ENCODE measurements at places on chromosomes 13 and 19. TPM values are rescaled to one million over a fixed set of nuclear protein-coding genes. Genes with fewer than 3 reads are reported as not detected.

The N4BP2L1 gene
- total RNA-seq, result 3.7 TPM

The ZNF761 gene
- 7.0 TPM for total RNA-seq

The RFPL4A gene
- total RNA-seq, result not detected

The MAP4K1 gene
- 1.4 TPM for total RNA-seq

The LILRB1 gene
- not detected for total RNA-seq

The KLHL1 gene
- total RNA-seq, result not detected

The INSR gene
- 30.9 TPM for total RNA-seq

The NXNL1 gene
- total RNA-seq, result not detected

The CBY2 gene
- total RNA-seq, result not detected

The TUBA3C gene
- total RNA-seq, result not detected

The ZDHHC20 gene
- total RNA-seq, result 57.0 TPM

The CEACAM8 gene
- total RNA-seq, result not detected

The PRKCSH gene
- 309 TPM for total RNA-seq

The FLT3LG gene
- 3.4 TPM for total RNA-seq

The LRRC25 gene
- total RNA-seq, result not detected

The PCDH17 gene
- total RNA-seq, result 0.34 TPM

The ZNF497 gene
- total RNA-seq, result 0.65 TPM

The PRSS57 gene
- total RNA-seq, result not detected

The KLK10 gene
- not detected for total RNA-seq

The PPM1N gene
- total RNA-seq, result not detected

The ADGRE1 gene
- total RNA-seq, result not detected

The SPTBN4 gene
- total RNA-seq, result 2.3 TPM

The MCEMP1 gene
- not detected for total RNA-seq

The DPP9 gene
- total RNA-seq, result 41.5 TPM

The PLIN5 gene
- not detected for total RNA-seq

The MRPL4 gene
- 46.1 TPM for total RNA-seq

The ZNF418 gene
- 6.7 TPM for total RNA-seq

The ZNF793 gene
- total RNA-seq, result 7.9 TPM

The OR7D2 gene
- 0.33 TPM for total RNA-seq

The ZNF136 gene
- 6.9 TPM for total RNA-seq

The STRN4 gene
- total RNA-seq, result 77.3 TPM

The ZNF682 gene
- 4.5 TPM for total RNA-seq

The ITGBL1 gene
- 391 TPM for total RNA-seq

The LRFN3 gene
- total RNA-seq, result 23.3 TPM

The ETHE1 gene
- total RNA-seq, result 31.5 TPM

The ASPDH gene
- not detected for total RNA-seq

The CD177 gene
- total RNA-seq, result not detected

The ZNF844 gene
- total RNA-seq, result 7.1 TPM

The NLRP11 gene
- not detected for total RNA-seq

The INAFM1 gene
- total RNA-seq, result 31.1 TPM

The FCHO1 gene
- 0.49 TPM for total RNA-seq

The OR4F17 gene
- total RNA-seq, result not detected

The WIZ gene
- 52.4 TPM for total RNA-seq

The BRSK1 gene
- 15.3 TPM for total RNA-seq

The APOC1 gene
- total RNA-seq, result 2.2 TPM

The HS6ST3 gene
- total RNA-seq, result not detected

The MBD3L2 gene
- not detected for total RNA-seq

The CPB2 gene
- total RNA-seq, result not detected

The ZIC5 gene
- total RNA-seq, result 5.8 TPM

The WDR83 gene
- 13.5 TPM for total RNA-seq

The SLITRK1 gene
- total RNA-seq, result 0.05 TPM

The ZNF541 gene
- not detected for total RNA-seq

Measured in chondrocyte (in vitro differentiated cells).